Urinary bladder (tissue), 4 donors: ENCODE measurements at places on chromosomes 4 and X. TPM values are rescaled to one million over a fixed set of nuclear protein-coding genes. Genes with fewer than 3 reads are reported as not detected.

The ADH1C gene
- polyA plus RNA-seq = 10.8 TPM

The RAB33A gene
- polyA plus RNA-seq = 2.4 TPM

The MAGEA9B gene
- polyA plus RNA-seq = not detected

The DCLK2 gene
- 6.2 TPM for polyA plus RNA-seq

The PRR32 gene
- not detected for polyA plus RNA-seq

The F11 gene
- 0.04 TPM for polyA plus RNA-seq

The SLC10A6 gene
- 1.2 TPM for polyA plus RNA-seq
